ENCODE measurements at places on chromosomes 6 and 20.

GRCh38 chr6:152571089-152571488 lies 66.1 kb downstream of the SYNE1 start:
- DNase-seq: no peak

- no peak for DNase-seq
Observed at GRCh38 chr20:54848262-54848661, 372.9 kb downstream of the DOK5 start.

GRCh38 chr6:134080171-134080795 lies 27.9 kb upstream of the SLC2A12 start:
- no peak for DNase-seq

DNA sequence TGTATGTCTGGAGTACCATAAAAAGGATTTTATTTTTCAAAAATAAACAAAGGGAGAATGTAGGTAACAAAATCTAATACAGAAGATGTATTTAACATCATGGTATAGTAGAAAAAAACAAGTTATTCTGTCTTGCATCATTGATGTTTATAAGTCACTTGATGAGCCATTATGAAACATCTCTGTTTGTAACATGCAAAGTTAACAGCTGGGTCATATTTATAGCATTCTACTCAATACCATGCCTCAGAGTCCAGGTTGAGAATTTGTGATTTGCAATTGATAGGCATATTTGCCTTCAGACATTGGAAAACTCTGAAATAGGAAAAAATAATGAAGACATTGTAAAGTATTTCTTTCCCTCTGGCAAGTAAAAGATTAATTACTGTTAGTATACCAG lies 52.3 kb upstream of the IL20RA start:
- DNase-seq: no peak

- no peak for DNase-seq
Observed at GRCh38 chr20:40925829-40926510, 102.7 kb upstream of the TOP1 start.

DNA sequence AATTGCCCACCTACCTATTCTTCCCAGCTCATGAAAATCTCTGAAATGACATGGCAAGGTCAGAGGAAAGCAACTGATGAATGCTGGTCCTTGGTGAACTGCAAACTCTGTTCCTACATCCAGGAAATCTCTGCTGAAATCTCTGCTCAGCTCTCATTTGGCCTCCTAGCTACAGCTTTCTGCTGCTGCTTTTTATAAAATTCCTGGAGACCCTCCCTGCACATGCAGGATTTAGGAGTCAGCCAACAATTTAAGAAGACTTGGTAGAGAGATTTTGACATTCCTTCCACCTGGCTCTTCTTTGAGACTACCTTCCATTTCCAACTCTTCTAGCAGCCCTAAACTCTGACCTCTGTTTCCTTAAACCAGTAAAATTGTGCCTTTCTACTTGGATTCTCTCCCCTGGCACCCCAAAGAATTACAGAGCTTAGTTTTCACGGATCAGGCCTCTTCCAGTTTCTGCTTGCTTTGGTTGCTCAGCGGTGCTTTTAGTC lies 55.5 kb downstream of the PDE7B start:
- DNase-seq: no peak
